ENCODE measurements at places on chromosomes 12 and 14.

GRCh38 chr14:74551431-74552371 is 58.1 kb downstream of the ISCA2 start:
- peak; percentile 85 for DNase-seq

GRCh38 chr14:39876916-39877315 is 444.7 kb upstream of the FBXO33 start:
- DNase-seq = no peak

GRCh38 chr12:128140551-128140950 is 126.4 kb upstream of the TMEM132C start:
- DNase-seq = no peak

GRCh38 chr14:99253890-99254289 is 18.1 kb downstream of the BCL11B start:
- no peak for DNase-seq

DNA sequence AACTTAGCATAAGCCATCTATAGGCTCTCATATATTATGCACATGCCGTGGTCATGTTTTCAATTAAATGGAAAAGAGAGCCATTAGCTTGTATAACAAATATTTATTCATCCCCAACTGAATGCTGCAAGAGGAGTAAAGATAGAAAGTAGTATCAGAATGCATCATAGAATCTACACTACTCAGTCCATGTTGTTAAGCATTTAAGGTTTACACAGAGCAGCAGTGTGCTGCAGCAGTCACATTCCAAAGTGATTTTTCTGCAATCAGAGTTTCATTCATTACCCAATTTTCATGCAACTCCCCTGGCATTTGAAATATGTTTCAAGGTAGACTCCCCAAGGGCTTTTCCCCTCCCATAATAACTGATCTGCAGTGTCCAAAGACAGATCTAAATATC is 82.2 kb upstream of the LMO3 start:
- no peak for DNase-seq

DNA sequence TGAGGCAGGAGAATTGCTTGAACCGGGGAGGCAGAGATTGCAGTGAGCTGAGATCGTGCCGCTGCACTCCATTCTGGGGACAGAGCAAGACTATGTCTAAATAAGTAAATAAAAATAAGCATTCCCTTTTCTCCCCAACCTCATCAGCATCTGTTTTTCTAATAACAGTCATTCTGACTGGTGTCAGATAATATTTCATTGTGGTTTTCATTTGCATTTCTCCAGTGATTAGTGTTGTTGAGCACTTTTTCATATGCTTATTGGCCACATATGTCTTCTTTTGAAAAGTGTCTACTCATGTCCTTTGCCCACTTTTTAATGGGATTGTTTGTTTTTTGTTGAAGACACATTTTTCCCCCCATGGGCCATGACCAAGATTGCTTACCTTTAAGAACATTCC is 243.2 kb downstream of the ADAMTS20 start:
- DNase-seq = no peak

- DNase-seq = no peak
Observed at GRCh38 chr12:81209012-81209411, 131.1 kb downstream of the ACSS3 start.

- DNase-seq = no peak
Observed at GRCh38 chr12:57012600-57013465, 3.5 kb downstream of the TAC3 start.

Measured in coronary artery (tissue), 2 donors.